ENCODE measurements at places on chromosomes 16 and 17.
A peak's percentile ranks its signal among the peaks of the same experiment; 100 is the strongest.

DNA sequence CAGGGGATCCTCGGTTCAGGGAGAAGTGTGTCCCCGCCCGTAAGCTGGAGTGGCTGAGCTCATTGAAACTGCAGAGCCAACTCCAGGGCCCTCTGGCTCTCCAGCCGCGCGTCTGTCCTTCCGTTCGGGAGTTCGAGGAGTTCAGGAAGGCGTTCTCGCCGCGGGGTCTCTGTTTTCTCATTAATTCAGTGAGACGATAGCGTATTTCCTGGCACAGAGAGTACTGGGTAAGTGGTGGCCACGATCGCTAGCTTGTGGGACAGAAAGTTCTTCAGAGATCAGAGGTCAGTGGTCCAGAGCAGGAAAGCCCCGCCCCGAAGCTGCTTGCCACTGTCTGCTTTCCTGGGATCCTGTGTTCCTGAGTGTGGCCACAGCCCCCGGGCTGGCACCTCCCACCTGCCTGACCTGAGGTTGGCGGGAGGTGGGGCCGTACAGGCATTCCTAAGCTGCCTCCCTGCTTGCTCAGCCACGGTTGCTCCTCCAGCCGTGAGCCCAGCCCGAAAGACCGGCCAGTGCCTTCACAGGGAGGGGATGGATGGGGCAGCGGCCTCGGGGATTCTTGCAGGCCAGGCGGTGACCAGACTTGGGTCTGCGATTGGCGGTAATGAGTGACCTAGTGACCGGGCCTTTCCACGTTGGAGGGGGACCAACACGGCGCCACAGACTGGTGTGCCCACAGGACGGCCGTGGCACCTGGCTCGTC, 8.9 kb downstream of the BAIAP2 start:
- peak; percentile 85 for DNase-seq

- no peak for DNase-seq
Measured at GRCh38 chr16:5381481-5381880, 283.9 kb upstream of the EEF2KMT start.

DNA sequence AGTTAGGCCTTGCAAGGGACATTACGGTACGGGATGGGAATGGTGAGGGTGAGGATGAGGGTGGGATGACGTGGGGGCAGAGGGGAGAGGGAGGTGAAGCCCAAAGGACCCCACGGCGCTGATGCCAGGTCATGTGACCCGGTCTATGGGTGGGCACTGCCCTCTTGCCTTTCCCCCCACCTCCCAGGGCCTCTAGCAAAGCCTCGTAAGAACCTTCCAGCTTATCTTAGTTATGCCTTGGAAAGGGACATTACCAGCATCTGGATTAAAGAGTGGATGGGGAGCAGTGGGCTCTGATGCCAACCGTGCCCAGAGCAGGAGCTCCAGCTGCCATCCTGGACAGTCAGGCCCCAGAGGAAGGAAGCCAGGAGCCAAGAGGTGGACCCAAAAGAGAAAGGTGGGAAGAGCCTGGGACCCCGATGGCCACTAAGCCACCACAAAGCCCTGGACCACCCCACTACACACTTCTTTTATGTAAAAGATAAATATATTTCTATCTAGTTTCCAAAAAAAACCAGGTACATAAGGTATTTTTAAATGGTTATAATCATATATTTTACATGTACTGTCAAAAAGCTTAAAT, 40.9 kb downstream of the TK2 start:
- no peak for DNase-seq

- DNase-seq = no peak
Measured at GRCh38 chr17:16091773-16092172, 92.1 kb downstream of the TTC19 start.

GRCh38 chr16:69497876-69498596, 67.7 kb upstream of the NFAT5 start:
- DNase-seq = no peak

- no peak for DNase-seq
Measured at GRCh38 chr16:12324152-12324551, 347.6 kb downstream of the SNX29 start.

- DNase-seq = no peak
Measured at GRCh38 chr16:2710711-2711231, 9.3 kb downstream of the PRSS27 start.

- DNase-seq = no peak
Measured at GRCh38 chr16:58727796-58728568, 6.1 kb downstream of the GOT2 start.

- DNase-seq = no peak
Measured at GRCh38 chr17:49067163-49067562, 65.4 kb upstream of the B4GALNT2 start.

- no peak for DNase-seq
Measured at GRCh38 chr17:18877104-18877645, 19.2 kb downstream of the PRPSAP2 start.

DNA sequence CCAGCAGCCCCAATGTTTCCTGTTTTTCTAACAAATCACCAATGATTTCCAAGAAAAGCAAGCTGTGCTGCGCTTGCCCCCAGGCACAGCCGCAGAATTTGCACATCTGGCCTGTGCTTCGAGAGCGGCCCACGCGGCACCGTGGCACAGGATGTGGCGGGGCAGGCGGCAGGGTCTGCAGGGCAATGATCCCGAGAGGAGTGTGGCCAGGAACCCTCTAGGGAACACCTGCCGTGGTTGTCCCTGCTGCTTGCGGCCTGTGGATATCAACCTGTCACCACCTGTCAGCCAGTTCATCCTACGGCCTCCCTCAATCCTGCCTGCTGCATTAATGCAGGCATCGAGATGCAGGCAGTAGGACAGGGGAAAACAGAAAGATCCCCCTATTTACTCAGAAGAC, 24.0 kb downstream of the PIK3R5 start:
- no peak for DNase-seq

GRCh38 chr16:70661918-70662641, 15.7 kb downstream of the IL34 start:
- no peak for DNase-seq

DNA sequence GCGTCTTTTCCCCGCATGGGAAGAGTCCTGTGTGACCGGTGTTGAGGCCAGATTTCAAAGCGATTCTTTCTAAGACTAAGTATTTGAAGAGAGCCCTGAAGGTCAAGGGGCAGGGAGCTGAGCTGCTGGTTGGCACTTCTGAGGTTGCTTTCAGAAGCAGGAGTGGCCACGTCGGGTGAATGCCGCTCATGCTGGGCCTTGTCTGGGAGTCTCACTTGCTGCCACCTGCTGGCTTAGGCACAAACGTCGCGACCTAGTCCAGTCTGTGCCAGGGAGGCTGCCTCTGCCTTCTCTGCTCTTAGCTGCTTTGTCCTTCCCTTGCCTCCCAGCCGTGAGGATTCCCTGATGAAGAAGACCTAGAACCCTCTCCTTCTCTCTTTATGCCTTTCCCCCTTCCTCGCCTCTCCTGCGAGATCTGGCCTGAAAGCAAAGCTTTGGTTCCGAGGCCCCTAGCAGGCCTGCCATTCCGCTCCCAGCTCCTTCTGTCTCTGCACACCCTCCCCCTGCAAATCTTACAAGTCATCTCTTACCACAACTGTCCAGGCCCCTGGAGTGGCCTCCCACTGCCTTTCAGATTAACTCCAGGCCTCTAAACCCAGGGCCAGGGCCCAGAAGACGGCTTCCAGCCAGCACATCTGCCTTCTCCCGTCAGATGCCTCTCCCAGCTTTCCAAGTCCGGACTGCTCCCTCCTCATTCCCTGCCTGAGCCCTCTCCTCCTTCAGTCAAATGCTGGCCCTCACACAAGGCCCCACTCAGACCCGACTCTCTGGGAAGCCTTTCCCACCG, 11.4 kb downstream of the CTNS start:
- peak; percentile 76 for DNase-seq

- no peak for DNase-seq
Measured at GRCh38 chr16:50640919-50641817, 39.9 kb downstream of the SNX20 start.

- no peak for DNase-seq
Measured at GRCh38 chr16:78098595-78099270, 721 bp upstream of the WWOX start.

DNA sequence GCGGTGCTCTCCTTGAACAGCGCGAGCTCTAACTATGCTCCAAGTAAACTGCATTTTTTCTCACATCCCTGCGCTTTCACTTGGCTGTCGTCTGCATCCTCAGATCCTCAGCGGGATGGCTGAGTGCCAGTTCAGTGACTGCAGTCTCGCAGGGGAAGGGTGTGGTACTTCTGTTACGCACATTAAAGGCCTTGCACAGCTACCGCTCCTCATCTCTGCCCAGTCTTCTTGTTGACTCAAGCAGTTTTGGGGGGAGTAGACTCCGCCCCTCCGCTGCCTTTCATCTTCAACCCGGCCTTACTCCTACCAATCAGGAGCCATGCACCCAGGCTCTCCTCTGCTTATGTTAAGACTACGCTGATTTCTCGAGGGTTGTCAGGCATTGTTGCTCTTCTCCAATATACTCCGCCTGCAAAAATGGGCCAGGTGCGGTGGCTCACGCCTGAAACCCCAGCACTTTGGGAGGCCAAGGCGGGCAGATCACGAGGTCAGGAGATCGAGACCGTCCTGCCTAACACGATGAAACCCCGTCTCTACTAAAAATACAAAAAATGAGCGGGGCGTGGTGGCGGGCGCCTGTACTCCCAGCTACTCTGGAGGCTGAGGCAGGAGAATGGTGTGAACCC, 10.0 kb downstream of the ATP5PD start:
- DNase-seq = no peak

- DNase-seq = no peak
Measured at GRCh38 chr16:51952500-51952899, 594.4 kb downstream of the TOX3 start.

GRCh38 chr17:31834448-31834847, 24.6 kb downstream of the COPRS start:
- DNase-seq = no peak

DNA sequence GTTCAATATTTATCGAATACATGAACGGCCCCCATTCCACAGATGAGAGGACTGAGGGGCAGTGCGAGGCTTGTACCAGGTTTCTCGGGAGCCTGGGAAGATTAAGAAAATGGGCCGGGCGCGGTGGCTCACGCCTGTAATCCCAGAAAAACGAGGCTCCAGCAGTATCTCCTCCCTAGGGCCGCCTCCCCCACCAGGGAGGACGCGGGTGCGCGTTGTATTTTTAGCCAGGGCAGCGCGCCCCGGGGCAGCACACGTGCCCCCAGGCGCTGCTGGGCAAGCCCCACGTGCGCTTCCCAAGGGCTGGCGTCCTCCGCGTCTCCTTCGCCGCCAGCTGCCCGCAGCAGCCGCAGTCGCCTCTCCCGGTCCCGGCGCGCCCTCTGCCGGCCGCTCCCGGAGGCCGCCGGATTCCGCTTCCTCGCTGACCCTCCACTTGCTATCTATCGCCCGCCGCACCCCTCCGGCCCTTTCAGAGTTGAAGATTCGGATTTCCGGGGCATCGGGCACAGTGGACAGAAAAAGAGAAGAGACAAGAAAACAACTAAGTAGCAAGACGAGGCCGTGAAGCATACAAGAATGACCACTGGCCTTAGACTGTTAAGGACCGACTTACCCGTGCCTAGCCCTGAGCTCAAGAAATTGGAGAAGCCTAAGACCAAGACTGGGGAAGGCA, 1.9 kb upstream of the YBX2 start:
- peak; percentile 92 for DNase-seq

- DNase-seq = no peak
Measured at GRCh38 chr16:16830401-16830800, 451.5 kb downstream of the NPIPA7 start.

DNA sequence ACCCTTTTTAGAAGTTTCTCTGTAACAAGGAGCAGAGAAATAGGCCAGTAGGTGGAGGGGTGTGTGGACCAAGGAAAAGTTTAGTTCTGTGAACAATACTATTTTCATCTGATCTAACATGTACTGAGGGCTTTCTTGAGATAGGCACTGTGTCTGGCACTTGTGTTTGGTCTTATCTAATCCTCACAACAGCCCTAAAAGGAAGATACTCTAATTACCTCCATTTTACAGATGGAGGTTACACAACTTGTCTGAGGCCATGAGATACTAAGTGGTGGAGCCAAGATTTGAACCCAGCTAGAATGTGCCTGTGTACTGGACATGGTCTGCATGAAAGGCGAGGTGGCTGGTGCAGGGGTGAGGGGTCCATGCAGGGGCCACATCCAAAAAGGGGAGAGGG, 4.5 kb downstream of the TNFSF12 start:
- no peak for DNase-seq

- DNase-seq = peak; percentile 79
Measured at GRCh38 chr17:35969558-35970380, 11.5 kb downstream of the CCL16 start.

GRCh38 chr17:32596628-32597027, 109.8 kb downstream of the CDK5R1 start:
- DNase-seq = no peak

- no peak for DNase-seq
Measured at GRCh38 chr17:66850692-66851091, 15.8 kb downstream of the CACNG5 start.

GRCh38 chr16:11742093-11742535, 543 bp downstream of the TXNDC11 start:
- DNase-seq = peak; percentile 72

GRCh38 chr17:55427587-55427882, 5.9 kb upstream of the MMD start:
- no peak for DNase-seq

DNA sequence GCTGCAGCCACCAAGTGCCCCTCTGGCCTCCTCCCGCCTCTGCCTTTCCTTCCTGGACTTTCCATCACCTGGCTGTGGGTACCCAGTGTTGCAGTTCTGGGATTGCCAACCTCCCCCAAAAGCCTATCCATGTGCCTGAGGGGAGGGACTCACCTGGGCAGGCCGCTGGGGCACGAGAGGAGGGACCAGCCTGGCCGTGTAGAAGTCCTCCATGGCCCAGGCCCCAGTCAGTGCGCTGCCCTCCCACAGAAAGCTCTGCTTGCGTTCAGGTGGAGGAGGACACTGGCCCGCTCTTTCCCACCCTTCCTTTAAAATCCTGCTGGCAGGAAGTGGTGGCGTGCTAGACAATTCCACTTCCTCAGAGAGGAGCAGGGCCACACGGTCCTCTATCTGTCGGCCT, 14.2 kb downstream of the SLX4 start:
- no peak for DNase-seq

DNA sequence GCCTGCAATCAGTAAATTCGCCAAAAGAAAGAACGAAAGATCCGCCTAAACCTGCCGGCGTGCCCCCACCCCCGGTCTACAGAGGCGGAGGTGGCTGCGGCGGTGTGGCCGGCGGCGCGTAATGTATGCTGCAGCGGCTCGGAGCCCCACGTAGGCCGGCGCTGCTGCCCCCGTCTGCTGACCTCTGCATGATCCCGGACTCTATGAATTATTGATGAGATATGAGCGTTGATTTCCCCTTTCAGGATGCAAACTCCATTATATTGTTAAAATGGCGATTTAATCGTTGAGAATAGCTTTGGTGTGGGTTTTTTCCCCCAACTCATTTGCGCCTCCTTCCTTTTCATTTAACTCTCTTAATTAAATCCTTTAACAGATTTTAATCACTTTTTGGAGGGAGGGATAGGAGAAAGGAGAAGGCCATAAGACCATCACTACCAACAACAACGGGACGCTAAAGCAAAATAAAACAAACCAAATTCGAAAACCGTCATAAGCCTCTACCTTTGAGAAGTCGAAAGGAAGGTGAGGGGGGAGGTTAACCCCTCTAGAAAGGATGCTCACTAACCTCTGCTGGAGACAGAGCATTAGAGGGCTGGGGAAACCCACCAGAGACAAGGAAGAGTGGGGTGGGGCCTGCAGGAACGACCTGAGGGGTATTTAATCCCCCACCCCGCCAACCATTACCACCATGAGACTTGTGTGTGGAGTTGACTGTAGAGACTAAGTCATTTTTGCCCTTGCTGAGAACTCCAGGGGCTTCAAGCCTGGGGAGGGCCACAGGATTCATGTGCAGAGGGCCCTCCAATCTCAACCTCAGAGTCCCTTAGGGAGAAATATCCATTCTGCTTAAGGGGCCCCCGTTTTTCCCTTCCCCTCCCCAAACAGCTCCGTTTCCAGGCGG, 3.4 kb downstream of the HOXB3 start:
- no peak for DNase-seq
